ENCODE measurements at places on chromosomes 6 and 20. TPM values are rescaled to one million over a fixed set of nuclear protein-coding genes. Genes with fewer than 3 reads are reported as not detected.
A peak's percentile ranks its signal among the peaks of the same experiment; 100 is the strongest.

DNA sequence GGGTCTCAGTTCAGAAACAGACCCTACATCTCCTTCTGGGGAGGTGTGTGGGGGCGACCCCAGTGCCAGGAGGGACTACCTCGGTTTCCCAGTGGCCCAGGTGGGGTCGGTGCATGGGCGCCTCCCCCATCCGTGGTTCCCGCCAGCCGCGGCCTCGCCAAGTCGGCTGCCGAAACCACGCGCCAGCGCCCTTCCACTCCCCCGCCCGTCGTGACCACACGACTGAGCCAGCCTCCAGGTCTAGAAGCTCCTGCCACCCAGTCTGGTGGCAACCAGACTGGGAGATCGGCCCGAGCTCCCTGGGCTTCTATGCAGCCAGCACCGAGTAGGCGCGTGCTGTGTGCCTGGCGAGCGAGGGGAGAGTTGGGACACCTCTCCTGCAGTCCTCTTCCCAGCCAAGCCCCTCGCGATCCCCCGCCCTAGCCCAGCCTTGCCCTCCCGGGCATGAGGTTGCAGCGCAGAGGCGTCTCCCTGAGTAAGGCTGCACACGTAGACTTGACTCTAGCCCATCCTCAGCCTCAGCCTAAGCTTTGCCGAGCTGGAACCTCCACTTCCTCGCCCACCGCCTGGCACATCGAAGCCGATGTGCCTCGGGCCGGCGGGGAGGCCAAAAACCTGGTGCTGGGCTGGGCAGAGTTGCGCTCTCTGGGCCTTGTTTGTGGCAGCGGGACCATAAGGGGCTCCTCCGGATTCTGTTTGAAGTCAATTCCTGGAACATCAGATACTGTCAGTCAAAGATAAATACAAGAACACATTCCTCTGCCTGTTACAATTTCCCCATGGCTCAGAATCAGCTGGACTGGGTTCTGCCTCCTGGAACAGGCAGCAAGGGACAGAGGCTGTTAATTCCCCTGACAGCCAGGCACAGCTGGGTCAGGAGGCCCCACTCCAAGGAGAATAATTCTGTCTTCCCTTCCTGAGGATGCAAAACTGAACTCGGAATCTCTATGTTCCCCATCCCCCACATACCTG is 1.5 kb upstream of the CPNE5 start:
- ATAC-seq: peak; percentile 45

DNA sequence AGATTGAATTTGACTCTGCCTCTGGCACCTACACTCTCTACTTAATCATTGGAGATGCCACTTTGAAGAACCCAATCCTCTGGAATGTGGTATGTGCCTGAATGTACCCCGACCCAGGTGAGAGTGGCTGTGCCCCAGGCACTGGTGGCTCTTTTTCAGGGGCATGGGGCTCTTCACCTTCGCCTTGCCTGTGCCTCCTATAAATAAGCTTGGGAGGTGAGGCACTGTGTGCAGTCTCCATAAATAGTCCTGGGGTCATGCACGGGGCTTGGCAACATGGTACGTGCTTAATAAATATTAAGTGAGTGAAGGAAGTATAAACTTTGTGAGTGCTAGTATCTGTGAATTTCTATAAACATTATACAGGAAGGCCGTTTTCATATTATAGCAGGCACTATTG is 33.0 kb downstream of the GHRH start:
- ATAC-seq: no peak

- ATAC-seq: peak; percentile 75
Observed at GRCh38 chr6:129774697-129775447, 64.9 kb upstream of the ARHGAP18 start.

KIF13A gene
- 16.5 TPM for total RNA-seq

PACRG gene
- 0.76 TPM for total RNA-seq

HLA-C gene
- total RNA-seq: 202 TPM

- peak; percentile 77 for ATAC-seq
Observed at GRCh38 chr6:147447835-147448611, 60.5 kb upstream of the SAMD5 start.

PTK7 gene
- 37.3 TPM for total RNA-seq

TNF gene
- total RNA-seq: 0.24 TPM

GRCh38 chr20:62778601-62779416 is 17.5 kb upstream of the MRGBP start:
- no peak for ATAC-seq

- ATAC-seq: no peak
Observed at GRCh38 chr6:90583179-90583835, 3.6 kb downstream of the MAP3K7 start.

- ATAC-seq: no peak
Observed at GRCh38 chr6:85463621-85464259, 13.9 kb downstream of the NT5E start.

GRCh38 chr6:19159089-19159488 is 678.1 kb upstream of the ID4 start:
- ATAC-seq: no peak

EPPIN gene
- not detected for total RNA-seq

DNA sequence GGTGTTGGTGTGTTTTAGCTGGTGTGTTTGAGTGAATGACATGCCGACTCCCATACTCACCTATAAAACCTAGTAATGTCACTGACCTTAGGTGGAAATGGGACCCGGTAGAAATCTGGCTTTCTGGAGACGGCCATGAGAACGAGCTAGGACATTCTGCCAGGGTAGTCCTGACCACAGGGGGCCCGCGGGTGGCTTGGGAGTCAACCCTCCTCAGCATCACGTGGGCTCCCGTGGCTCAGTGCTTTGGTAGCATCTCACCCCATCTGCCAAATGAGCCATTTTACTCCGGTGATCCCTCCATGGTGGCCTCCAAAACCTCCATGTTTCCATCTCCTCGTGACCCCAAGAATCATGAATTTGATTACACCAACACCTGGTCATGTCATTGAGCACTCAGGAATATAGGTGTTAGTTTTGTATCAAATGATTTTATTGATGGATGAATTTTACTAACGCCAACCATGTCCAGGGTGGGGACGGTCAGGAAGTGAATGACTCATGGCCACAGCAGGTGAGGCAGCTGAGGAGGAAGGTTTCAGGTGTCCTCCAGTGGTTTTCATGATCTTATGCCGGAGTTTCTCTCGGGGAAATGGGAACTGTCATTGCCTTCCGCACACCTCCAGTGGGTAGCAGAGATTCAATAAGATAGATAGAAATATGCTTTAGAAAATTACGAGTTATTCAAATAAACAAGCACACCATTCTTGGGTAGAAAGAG is 195.0 kb downstream of the SYNDIG1 start:
- ATAC-seq: no peak

DNA sequence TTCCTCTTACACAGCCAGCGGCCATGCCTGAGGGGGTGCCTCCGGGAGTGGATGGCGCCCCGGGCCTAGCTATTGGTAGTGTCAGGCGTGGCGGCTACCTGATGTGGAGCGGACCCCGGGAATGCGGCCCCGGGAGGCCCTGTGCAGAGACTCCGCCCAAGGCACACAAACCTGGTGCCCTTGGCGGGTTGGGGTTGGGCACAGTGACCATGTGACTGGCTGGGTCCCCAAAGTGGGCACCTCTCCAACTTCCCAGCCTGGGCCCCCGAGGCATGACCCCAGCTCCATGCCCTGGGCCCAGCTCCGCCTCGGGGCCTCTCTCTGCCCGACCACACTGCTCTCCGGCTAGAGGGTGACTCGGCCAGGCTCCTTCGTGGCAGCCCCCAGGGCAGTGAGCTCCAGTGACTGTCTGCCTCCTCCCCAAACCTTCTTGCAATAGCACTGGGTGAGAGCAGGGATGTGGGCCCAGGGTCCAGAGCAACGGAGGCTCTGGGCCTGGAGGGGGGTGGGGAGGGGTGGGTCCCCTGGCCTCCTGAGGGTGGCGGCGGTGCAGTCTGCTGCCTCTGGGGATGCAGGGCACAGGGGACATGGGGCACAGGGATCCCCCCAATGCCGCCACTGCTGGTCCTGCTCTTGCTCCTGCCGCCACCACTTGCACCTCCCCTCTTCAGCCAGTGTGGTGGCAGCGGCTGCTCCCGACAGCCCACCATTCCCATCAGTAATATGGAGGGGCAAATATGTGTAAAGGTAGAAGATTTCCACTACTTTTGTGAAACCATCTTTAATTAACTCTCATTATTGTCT is 942.9 kb upstream of the EPHA7 start:
- ATAC-seq: peak; percentile 36

GSS gene
- total RNA-seq: 56.9 TPM

DNA sequence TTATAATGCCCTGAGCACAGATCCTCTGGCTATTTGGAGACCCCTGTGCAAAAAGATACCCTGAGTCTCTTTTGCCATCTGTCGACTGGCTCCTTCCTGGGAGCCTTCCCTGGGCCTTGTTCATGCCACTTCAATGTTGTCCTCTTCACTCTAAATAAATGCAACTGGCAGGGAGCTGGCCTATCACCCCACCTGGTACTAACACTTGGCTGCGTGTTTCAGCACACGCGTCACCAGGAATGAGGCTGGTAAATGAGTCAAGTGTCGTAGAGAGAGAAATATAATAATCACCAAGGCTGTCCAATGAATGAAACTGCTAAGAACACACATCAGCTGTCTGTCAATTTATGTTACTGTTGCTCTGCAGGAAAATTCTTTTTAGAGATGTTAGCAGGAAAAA is 374.6 kb upstream of the JARID2 start:
- ATAC-seq: no peak

CGAS gene
- 8.6 TPM for total RNA-seq

DNA sequence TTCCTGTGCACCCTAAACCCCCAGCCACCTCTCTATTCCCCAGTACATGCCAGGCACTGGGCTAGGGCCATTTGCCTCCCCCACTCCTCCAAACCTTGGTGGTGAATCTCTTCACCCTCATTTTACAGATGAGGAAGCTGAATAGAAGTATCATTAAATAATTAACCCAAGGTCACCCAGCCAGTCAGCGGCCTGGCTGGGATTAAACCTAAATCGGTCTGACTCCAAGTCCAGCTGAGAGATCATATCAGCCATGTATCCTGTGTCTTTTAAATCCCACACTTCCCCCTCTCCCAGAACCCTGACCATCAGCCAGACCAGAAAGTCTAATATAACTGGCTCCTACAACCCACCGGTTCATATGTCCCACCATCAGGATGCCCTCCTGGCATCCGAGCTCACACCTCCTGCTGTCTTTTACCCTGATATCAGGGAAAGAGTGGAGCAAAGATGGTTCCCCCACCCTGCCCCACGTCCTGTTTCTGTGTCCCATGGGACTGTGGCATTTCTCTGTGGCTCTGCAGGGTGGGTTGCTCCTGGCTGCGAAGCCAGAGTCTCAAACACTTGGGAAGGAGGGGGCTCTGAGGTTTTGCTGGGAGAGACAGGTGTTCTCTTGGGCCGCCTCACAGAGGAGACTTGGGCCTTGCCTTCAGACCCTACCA is 145.3 kb downstream of the VEGFA start:
- no peak for ATAC-seq

- no peak for ATAC-seq
Observed at GRCh38 chr20:46070215-46070900, 19.4 kb downstream of the NCOA5 start.

- ATAC-seq: no peak
Observed at GRCh38 chr6:6509284-6509683, 79.2 kb upstream of the LY86 start.

DNA sequence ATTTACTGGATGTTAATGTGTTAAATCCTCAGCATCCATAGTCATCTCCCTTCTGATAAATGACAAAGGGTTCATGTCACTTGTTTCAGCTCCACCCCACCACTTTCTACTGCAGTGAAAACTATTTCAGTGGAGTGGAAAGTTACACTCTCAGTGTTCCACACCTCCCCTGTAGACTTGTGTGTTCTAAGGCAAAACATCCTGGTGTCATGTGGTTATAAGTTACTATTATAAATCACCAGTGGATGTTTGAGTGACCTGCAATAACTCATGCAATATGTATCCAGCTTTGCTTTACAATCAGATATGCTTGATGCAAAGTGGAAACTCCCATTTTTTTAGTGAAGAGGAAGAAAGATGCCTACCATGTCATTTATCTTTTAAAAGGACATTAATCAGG is 82.1 kb upstream of the LTV1 start:
- no peak for ATAC-seq

- no peak for ATAC-seq
Observed at GRCh38 chr20:49990271-49990720, 7.5 kb downstream of the SNAI1 start.

DNA sequence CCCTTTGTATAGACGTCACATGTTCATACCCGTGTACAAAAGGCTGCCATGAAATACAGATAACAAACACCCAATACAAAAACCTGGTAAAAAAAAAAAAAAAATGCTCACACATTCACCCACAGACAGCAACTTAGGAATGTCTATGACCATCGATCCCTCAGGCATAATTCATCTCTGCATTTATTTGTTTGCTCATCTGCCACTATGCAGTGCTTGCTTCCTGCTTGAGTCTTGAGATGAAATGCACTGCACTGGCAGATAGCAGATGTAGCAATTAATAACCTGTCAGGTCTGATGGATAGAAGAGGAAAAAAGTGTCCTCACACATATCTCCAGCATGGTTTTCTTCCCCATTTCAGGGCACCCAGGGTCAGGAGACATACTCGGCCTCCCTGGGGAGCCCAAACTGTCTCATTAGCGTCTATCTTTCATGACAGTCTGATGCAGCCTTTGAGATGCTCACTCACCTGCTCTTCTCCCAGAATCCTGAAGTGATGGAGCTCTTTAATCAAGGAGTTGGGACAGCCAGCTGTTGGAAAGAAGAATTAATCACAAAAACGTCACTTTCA is 295.1 kb upstream of the AGPAT4 start:
- no peak for ATAC-seq

DNA sequence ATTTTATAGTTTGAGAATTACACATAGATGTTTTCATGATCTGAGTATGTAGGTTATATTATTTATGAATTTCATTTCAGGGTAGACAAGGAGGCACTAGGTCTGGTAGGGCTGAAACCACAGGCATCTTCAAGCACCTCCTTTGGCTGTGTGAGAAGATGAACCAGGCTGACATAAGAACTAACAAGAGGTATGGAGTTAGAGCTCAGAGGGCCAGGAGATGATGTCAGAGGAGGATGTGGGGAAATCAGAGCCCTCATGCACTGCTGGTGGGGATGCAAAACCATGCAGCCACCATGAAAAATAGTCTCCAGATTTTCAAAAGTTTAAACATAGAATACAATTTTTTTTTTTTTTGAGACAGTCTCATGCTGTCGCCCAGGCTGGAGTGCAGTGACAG is 13.6 kb upstream of the RIPOR3 start:
- no peak for ATAC-seq

DPPA5 gene
- total RNA-seq: not detected

GHRH gene
- total RNA-seq: not detected

GRCh38 chr20:53021934-53022333 is 49.8 kb downstream of the TSHZ2 start:
- peak; percentile 61 for ATAC-seq

TUBB2A gene
- 70.3 TPM for total RNA-seq

GRCh38 chr20:63737695-63737944 is 1.2 kb downstream of the LIME1 start:
- no peak for ATAC-seq

- no peak for ATAC-seq
Observed at GRCh38 chr6:2960935-2961334, 10.4 kb downstream of the SERPINB6 start.
